HFF-Myc (cell line): ENCODE measurements at places on chromosomes 12 and 14.

DNA sequence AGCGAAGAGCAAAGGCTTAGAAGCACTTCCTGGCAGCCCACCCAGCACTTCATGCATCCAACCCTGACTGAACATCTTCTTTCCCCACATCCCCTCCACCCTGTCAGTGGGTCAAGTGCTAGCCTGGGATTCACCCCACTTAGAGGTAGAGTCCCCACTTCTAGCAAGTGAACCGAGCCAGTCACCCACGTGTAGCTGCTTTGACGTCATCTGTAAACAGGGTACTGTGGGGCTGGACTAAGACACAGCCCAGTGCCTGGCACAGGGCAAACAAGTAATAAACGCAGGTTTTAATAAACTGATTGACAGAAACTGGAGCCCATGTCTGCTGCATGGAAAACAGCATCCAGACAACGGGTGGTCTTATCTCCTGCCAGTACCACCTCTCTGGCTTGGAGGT, 61.7 kb downstream of the ITPK1 start:
- DNase-seq = no peak

- DNase-seq = no peak
Measured at GRCh38 chr14:70802379-70802778, 6.9 kb downstream of the MAP3K9 start.

GRCh38 chr14:101704140-101704539, 57.4 kb upstream of the PPP2R5C start:
- DNase-seq = no peak

- no peak for DNase-seq
Measured at GRCh38 chr14:39763402-39763890, 331.2 kb upstream of the FBXO33 start.

DNA sequence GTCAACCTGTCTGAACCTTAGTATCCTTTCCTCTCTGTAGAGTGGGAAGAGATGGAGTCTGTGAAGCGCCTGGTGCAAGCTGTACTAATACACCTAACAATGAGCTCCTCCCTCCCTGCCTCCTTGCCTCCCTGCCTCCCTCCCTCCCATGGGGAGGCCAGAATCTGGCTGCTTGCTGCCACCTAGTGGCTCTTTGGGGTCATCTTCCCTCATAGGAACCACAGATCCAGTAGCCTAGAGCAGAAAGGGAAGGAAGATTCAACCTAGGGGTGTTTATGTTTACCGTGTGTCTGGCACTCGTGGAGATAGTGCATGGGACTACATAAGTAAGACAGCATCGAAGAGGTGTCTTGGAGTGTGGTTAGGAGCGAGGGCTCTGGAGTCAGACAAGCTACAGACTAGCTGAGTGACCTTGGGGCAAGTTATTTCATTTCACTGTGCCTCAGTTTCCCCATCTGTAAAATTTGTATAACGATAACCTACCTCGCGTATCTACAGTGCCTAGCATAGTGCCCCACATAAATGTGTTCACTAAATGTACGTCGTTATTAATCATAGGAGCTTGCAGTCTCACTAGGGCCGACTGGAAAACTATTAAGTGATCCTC, 35.5 kb upstream of the TSPAN9 start:
- DNase-seq = peak; percentile 53

DNA sequence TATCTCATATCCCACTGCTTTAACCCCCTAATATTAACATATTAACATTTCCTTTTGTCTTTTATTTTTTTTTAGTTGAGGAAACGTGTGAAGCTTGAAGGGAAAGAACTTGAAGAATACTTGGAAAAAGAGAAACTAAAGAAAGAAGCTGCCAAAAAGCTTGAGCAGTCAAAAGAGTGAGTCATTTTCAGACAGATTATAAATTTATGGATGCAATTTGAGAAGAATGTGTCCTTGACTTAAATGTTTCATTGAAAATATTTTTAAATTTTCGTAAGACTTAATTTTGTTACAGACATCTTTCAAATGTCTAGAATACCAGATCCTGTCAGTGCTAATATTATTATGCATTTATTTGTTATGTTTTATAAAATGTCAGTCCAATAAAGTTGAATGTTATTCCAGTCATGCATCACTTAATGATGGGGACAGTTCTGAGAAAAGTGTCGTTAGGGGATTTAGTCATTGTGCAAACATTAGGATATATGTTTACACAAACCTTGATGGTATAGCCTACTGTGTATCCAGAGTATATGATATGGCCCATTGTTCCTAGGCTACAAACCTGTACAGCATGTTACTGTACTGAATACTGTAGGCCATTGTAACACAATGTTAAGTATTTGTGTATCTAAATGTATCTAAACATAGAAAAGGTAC, 32.6 kb downstream of the CPSF2 start:
- DNase-seq = no peak

DNA sequence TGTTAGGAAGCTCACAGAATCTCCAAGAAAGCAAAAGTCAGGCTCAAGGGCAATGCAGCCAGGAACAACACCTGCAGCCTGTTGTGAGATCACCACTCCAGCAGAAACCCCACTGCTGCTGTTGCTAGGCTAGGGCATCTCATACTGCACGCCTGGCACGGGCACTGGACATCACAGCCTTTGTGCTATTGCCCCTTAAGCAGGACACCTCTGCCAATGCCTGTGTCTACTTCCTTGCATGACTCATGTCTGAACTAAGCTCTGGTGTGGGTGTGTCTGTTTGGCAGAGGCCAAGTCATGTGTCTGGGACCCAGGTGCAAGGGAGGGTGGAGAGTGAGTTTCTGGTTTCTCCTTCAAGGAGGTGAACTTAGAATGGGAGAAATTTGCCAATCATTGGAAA, 10.0 kb upstream of the DDX47 start:
- peak; percentile 80 for DNase-seq

- DNase-seq = peak; percentile 73
Measured at GRCh38 chr12:50986966-50987737, 34.8 kb downstream of the HIGD1C start.

- no peak for DNase-seq
Measured at GRCh38 chr14:72946491-72946890, 20.2 kb downstream of the DCAF4 start.

GRCh38 chr12:15788233-15789219, 662 bp downstream of the EPS8 start:
- no peak for DNase-seq

DNA sequence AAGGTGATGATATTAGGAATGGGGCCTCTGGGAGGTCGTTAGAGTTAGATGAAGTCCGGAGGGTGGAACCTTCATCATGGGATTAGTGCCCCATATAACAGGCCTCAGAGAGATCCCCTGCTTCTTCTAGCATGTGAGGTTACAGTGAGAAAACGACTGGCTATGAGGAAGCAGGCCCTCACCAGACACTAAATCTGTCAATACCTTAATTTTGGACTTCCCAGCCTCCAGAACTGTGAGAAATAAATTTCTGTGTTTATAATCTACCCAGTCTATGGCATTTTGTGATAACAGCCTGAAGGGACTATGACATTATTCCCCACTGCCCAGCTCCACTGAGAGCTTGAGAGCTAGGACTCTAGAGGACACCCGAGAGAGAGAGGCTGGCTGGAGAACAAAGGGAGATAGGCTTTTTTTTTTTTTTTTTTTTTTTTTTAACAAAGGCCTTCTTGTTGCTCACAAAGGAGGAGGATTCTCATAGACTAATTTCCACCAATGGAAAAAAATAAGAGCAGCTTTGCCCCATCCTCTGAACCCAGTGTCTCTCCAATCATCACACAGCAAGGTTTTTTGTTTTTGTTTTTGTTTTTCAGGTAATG, 87.8 kb upstream of the EEA1 start:
- no peak for DNase-seq

- no peak for DNase-seq
Measured at GRCh38 chr14:49194067-49194466, 392.1 kb downstream of the RPS29 start.

DNA sequence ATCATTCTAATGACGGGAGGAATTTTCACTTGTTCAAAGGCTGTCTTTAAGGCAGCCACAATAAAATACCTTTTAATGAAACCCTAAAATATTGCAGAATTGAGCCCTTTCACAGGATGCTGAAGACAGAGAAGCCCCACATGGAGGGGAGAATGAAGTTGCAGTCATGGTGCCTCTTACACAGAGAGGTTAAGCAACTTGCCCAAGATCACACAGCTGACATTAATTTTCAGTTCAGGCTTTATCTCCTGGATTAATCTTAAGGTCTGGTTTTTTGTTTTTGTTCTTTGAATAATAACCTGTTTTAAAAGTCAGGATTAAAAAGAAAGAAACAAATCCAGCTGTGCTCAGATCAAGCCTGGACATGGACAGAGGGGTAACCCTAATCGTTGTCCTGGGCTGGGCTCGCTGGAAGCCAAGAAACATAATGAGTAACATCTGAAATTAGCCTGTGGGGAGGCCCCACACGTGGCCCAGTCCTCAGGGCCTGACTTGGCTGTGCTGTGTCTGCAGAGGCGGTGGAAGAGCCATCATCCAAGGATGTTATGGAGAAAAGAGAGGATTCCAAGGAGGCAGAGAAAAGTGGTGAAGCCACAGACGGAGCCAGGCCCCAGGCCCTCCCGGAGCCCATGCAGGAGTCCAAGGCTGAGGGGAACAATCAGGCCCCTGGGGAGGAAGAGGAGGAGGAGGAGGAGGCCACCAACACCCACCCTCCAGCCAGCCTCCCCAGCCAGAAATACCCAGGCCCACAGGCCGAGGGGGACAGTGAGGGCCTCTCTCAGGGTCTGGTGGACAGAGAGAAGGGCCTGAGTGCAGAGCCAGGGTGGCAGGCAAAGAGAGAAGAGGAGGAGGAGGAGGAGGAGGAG, 8.0 kb downstream of the CHGA start:
- DNase-seq = peak; percentile 29

- no peak for DNase-seq
Measured at GRCh38 chr12:89857652-89858274, 149.1 kb upstream of the ATP2B1 start.

DNA sequence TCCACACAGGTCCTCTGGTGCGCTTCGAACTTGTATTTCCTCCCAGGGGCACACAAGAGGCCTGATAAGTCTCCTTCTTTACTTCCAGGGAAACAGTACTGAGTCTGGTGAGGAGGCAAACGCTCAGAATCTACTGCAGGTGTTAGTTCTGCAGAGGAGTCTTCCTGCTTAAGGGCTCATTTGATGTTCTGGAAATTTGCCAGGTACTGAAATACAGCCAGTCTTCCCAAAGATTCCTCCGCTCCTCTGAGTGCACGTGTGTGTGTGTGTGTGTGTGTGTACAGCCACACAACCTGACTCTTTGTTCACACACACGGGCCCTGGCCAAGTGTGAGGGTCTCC, 92.0 kb downstream of the FBXL14 start:
- no peak for DNase-seq

DNA sequence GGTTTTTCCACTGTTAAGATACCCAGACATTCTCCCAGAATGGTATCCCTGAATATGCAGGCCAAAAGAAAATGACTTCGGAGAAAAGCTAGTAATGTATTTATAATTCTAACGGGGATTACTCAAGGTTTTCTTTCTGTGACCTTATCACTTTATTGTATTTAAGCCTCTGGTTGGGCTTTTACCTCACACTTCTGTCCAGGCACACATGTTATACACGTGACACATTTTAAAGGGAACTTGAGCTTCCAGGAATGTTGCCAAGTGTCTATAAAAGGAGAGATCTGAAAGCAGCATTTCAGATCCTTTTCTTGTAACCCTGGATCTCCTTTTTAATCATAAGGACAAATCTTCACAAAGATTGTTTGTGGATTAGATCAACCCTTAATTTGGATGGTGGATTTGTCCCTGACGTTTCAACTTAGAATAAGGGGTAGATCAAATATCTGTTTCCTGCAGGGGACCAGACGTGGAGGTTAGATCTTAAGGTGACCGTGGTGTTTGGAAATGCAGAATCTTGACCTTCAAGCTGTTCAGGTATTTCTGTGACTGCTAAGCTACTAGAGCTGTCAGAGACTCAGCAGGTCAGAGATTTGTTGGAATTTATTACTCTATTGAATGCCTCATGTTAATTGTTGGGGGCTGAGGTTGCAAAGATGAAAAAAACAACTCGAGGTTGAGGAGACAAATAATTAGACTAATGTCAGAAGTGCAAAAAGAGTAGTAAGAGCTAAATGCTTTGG, 1.5 kb downstream of the CIPC start:
- DNase-seq = peak; percentile 91

- no peak for DNase-seq
Measured at GRCh38 chr14:24219521-24219920, 3.7 kb upstream of the MDP1 start.

DNA sequence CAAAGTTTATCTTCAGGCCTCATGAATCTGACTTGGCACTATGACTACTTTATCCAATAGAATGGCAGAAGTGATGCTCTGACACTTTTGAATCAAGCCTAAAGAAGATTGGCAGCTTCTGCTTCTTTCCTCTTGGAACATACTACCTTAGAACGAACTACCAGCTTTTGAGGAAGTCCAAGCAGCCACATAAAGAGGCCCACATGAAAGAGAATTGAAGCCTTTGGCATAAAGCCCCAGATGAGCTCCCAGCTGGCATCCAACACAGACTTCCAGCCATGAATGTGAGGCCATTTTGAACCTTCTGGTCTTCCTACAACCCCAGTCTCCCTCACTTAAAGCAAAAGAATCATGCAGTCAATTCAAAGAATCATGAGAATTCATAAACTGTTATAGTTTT, 65.8 kb downstream of the EEA1 start:
- DNase-seq = no peak

- DNase-seq = no peak
Measured at GRCh38 chr12:112711507-112711906, 80.0 kb upstream of the RPH3A start.

DNA sequence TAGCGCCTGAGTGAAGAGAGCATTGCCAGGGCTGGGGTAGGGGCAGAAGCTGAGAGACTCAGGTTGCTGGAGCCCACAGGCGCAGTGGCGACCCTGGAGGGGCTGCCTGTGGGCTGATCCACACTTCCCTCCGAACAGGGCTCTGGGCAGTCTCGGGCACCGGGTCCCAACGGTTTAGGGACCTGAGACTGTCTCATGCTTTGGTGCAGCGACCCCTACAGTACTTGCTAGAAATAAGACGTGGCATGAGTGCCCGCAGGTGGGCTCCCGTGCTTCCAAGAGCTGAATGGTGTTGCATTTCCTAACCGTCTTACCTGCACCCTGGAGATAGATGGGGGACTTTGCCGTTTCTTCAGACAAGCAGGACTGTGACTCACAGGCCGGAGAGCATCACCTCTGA, 57.4 kb downstream of the AACS start:
- no peak for DNase-seq

GRCh38 chr12:73421832-73422231, 1115.8 kb upstream of the ATXN7L3B start:
- no peak for DNase-seq

DNA sequence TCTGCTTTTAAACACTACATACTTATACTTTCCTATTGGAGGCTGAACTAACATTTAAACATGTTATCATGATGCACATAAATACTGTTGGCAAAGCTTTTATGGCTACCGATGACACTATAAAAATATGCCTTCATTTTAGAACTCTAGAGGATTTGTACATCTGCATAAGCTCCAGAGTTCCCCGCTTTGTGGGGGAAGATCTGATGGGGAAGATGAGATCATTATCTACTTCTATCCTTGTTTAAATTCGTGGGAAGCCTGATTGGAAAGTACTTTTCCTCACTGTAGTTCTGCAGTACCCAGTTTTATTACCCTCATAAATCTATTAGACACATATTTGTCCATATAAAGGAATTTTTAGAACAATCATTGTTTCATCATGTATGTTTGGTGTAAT, 299.6 kb upstream of the ATP2B1 start:
- no peak for DNase-seq

- DNase-seq = no peak
Measured at GRCh38 chr14:70827347-70827746, 18.0 kb upstream of the MAP3K9 start.

- DNase-seq = no peak
Measured at GRCh38 chr12:16261944-16262475, 15.5 kb downstream of the SLC15A5 start.

- no peak for DNase-seq
Measured at GRCh38 chr12:58858030-58858429, 62.3 kb downstream of the LRIG3 start.

GRCh38 chr12:20549108-20549719, 145.9 kb upstream of the SLCO1C1 start:
- DNase-seq = no peak
